Stimulated activated CD8-positive, alpha-beta memory T cell treated with anti-CD3 and anti-CD28 coated beads, Interleukin-7, amount 100 ng/mL, for 4 hours (primary cell): ENCODE measurements at places on chromosomes 12 and 14.

- DNase-seq: no peak
These were observed 126.7 kb downstream of the FBXL14 start for GRCh38 chr12:1467710-1468109.

- DNase-seq: no peak
These were observed 561.9 kb downstream of the FLRT2 start for GRCh38 chr14:86091811-86092210.

DNA sequence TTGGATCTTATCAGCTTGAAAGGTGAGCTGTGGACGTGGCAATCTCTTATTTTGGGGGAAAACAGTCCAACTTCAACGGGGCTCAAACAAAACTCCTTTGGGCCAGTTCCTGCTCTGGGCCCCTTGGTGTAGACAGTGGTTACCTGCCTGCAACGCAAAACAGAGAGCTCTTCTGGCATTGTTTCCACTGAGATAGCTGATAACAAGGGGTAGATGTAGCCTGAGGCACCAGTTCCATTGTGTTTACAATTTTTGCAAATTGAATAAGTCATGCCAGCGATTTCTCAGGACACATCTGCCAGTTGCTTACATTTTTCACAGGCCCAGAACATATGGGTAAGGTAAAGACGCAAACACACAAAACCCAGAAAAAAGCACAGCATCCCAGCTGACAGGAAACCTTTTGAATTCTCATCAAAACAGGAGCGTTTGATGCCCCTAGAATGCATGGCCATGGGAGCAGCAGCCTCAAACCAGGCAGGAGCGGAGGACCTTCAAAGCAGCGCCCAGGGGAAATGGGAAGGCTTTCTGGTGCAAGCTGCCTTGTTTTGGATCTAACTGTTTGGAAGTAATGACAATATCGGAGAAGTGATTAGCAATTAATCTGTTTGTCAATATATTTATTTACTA lies 259.7 kb downstream of the AACS start:
- no peak for DNase-seq

DNA sequence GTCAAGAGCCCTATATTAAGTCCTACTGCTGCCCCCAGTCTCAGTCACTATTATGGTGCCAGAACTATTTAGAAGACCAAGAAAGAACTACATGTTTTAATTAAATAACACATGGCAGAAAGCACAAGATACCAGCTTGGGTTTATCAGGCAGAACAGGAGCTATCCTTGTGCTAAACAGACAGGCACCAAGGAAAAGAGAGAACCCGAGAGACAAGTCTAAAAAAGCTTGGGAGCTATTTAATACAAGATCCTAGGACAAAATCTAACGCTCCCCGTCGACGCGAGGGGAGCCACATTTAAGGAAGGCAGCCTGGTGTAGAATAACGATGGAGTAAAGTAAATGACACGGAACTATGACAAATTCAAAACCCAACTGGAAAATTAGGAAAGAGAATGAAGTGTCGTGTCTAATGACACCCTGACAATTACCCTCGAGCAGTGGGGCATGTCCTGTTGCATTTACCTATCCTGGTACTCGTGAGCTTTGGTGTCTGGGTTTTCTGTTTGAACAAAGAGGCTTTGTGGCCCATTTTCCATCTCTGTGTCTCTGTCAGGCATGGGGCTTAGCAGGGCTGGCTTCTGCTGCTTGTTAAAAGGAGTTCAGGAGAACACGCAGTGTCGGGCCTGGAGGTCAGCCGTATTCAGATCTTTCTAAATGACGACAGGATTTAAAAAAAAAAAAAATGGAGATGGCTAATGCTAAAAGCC lies 140.6 kb downstream of the ETNK1 start:
- DNase-seq: no peak

- DNase-seq: peak; percentile 33
These were observed 745 bp downstream of the CDCA4 start for GRCh38 chr14:105019861-105020814.

DNA sequence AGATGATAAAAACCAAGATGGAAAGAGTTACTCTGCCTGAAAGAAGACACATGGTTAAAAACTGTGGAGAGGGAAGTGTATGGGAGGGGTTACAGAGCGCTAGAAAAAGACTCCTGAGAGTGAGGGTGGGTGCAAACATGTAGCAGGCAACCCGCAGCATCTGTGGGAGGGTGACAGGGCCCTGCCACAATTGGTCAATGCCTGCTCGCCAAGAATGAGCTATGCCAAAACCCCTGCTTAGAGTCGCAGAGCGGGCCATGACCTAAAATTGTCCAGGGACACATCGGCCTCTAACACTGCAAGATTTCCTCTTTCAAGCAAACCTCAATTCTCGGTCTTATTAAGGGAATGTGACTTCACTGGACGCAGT lies 700 bp downstream of the PRKAG1 start:
- DNase-seq: peak; percentile 12

DNA sequence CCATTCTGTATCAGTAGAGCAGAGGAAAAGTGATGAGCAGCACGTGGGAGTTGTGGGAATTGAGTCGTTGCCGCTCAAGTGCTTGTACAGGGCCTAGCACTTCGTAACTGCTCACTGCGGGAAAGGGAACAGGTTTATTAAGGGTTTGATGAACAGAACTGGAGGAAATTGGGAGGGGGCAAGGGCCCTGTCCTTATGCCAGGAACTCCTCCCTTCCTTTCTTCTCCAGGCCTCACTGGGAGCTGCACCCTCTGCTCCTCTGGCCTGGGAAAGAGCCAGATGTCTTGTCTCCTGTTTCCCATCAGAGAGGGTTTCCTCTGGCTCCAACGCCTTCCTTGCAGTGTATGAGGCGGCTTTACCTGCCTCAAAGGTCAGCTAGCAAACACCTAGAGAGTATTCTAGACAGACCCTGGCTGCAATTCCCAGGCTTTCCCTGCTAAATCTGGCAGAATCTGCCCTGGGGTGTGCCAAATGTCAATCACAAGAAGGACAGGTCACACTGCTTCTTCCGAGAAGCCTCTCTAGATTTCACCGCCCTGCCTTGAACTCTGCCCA lies 78.4 kb downstream of the NTF3 start:
- no peak for DNase-seq
